Activated T-cell treated with anti-CD3 and anti-CD28 coated beads, Interleukin-2, amount 50 U/mL, for 24 hours (primary cell): ENCODE measurements at places on chromosomes 6 and 20.
A peak's percentile ranks its signal among the peaks of the same experiment; 100 is the strongest.

DNA sequence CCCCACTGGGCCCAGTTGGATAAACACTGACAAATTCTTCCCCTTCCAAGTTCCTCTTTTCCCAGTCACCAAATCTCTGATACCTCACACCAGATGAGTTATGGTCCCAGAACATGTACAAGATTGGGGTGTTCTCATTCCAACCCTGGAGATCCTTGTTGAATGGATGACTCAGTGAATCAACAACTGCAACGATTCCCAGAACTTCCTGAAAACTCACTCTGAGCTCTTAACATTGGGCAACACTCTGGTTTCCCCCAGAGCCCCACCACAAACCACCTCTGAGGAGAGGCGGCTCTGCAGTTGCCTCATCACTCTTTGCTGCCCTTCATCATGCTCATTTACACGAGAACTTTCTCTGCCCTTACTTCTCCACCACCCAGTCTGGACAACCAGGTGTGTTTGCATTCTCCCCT, 115.2 kb downstream of the MRPL14 start:
- no peak for DNase-seq

GRCh38 chr20:62186887-62187866, 4.3 kb downstream of the MTG2 start:
- DNase-seq, result no peak

- DNase-seq, result peak; percentile 54
Observed at GRCh38 chr6:28218312-28219248, 6.5 kb upstream of the ZSCAN9 start.

- DNase-seq, result no peak
Observed at GRCh38 chr6:148508401-148509041, 165.9 kb downstream of the SASH1 start.

- no peak for DNase-seq
Observed at GRCh38 chr6:55868176-55868575, 7.2 kb downstream of the BMP5 start.

DNA sequence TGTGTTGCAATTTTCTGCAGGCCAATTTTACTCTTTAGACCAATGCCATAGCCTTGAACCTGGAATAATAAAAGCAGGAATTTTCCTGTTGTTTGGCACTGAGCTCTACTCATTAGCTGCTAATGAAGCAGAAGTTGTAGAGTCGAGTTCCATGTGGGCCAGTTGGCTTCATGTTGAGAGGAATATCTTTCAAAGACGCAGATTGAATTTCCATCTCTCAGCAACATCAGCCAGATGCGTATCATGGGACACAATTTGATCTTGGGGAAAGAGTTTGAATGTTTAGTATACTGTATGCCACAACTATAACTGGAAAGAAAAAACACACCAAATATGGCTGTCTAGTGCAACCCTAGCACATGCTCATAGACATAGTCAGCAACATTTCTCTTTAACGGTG, 259.6 kb downstream of the BCKDHB start:
- DNase-seq, result no peak

- DNase-seq, result no peak
Observed at GRCh38 chr6:33927112-33927511, 123.3 kb upstream of the MLN start.

- DNase-seq, result no peak
Observed at GRCh38 chr6:5930143-5930770, 76.5 kb downstream of the NRN1 start.

- DNase-seq, result peak; percentile 39
Observed at GRCh38 chr6:6315660-6316059, 4.8 kb downstream of the F13A1 start.

DNA sequence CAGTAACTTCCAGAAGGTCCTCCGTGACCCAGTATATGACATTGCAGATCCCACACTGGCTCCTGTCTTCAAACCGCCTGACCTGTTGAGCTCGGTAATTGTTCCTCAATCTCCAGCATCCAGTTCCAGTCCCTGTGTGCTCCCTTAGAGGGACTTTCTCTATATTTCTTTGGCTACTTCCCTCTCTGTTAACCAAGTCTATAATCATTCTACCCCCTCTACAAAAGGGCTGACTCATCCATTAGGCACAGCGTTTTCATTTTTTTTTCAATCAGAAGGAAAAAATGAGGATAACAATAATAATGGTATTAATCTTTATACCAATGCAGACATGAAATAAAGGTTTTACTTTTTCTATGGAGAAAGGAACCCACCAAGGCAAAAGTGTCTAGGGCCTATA, 69.3 kb downstream of the FAM229B start:
- no peak for DNase-seq

GRCh38 chr20:17287503-17287902, 60.7 kb downstream of the PCSK2 start:
- no peak for DNase-seq

DNA sequence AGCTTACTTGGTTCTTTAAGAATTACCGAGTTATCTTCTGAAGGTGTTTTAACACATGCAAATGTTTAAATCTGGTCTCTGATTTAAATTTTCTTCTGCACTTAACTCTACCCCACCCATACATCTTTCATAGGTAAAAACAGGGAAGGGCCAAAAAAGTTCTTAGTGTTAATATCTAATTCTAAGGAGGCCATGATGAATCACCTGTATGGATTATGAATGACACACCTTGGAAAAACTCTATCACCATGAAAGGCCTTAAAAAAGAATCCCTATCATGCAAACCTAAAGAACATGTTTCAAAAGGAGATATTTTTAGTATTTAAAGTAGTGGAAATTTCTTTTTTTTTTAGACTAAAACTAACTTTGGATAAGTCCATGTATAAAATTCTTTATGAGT, 54.7 kb downstream of the SLX4IP start:
- no peak for DNase-seq

DNA sequence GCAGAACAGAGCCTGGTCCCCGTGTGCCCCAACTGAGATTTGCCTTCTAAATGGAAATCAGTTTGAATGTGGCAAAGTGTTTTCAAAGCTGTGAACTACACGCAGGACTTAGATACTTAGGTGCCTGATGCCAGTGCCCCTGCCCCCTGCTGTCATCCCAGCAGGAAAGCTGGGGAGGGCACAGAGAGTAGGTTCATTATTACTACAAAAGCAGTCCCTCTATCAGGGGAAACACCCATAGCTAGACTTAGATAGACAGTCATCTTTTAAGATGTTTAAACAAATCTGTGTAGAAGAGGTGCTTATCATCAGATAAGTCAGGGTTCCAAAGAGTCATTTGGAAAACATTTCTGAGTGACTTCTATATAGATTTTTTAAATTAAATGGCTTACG, 155.0 kb upstream of the SNX9 start:
- DNase-seq, result no peak

GRCh38 chr20:64238115-64238825, 17.3 kb upstream of the PCMTD2 start:
- no peak for DNase-seq

GRCh38 chr6:42448391-42448790, 3.3 kb downstream of the TRERF1 start:
- no peak for DNase-seq

DNA sequence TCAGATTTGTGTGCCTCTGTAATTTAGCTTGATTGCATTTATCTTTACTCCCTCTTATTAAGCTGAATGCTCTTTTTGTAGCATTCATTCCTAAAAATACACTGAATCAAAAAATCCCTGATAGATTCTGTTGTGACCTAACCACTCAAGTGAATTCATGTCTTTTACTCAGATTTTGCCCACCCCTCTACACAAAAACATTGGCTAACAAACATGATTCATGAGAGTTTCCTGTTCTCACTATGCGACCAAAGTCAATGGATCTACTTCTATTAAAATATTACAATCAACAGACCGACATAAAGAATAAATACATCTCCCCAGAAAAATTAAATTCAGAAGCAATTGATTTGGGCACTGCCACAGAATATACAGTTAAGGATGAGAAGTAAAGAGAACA, 99.5 kb upstream of the THEMIS start:
- no peak for DNase-seq

- no peak for DNase-seq
Observed at GRCh38 chr20:44579313-44580081, 2.9 kb upstream of the PKIG start.

DNA sequence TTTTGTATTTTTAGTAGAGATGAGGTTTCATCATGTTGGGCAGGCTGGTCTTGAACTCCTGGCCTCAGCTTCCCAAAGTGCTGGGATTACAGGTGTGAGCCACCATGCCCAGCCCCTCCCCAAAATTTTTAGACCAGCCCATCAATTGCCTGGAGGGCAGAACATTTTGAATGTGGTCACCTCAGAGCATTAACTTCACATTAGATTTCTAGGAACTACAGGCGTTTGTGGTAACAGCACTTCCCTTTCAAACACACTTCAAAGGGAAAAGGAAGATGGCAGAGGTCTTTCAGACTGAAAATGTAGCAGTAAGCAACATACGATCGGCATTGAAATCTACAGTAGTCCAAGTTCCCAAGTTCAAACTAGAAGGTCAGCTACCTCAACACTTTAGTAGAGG, 12.3 kb upstream of the SLA2 start:
- DNase-seq, result no peak

DNA sequence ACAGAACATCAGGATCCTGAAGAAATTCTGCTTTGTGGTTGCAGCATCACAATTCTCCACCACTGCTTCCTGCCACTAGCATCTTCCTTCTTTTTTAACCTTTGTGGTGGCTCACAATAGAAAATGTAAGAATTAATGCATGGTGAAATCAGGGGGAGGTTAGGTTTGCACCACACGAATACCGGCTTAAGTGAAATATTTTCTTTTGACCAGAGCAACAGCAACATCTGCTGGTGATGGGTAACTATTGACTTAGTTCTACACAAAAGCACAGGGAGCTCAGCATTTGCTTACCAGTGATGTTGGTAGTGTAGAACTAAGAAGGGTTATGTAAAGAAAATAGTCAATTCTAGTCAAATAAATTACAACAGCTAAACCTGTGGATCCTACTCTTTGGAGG, 280.5 kb downstream of the SYNE1 start:
- no peak for DNase-seq

- DNase-seq, result peak; percentile 62
Observed at GRCh38 chr6:7086488-7086887, 21.3 kb upstream of the RREB1 start.

DNA sequence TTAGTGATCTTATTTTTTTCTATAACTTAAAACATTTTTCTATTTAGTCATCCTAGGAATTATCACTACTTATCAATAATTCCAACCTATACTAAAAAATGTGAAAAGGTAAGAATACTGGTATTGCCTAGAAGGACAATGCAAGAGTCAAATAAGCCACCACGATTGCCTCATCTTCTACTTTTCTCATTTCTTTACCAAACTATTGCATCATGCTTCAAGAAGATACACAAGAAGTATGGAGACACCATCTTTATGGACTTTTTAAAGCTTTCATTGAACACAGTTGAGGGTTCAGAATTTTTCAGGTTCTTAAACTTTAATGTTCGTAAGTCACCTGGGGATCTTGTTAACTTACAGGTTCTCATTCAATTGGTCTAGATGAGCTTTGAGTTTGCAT, 25.9 kb downstream of the ELOVL2 start:
- DNase-seq, result no peak

- no peak for DNase-seq
Observed at GRCh38 chr6:15020119-15020770, 225.6 kb upstream of the JARID2 start.

GRCh38 chr20:23568320-23568970, at the start of gene CST9L:
Gene CST9L (minus strand): TSS chr20:23568484. CDS start chr20:23568450, 34 bp downstream.
- no peak for DNase-seq

- DNase-seq, result no peak
Observed at GRCh38 chr20:64166721-64167615, 2.7 kb downstream of the MYT1 start.

DNA sequence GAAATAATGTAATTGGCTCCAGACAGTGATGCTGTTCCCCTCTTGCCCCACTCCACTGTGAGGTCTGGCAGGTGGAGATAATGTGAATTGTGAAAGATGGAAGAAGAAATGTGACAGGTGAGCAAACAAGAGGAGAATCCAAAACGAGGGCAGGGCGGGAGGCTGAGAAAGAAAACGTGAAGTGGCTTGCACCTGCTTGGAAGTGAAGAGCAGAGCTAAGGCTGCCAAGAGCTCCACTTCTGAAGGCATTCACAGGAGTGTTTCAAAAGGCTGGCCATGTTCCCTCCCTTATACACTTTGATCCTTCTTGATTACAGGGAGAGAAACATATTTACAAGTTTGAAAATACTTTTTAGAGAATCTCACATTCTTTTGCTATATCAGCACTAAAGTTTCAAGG, 359.4 kb downstream of the EPHA7 start:
- DNase-seq, result no peak
